ENCODE measurements at places on chromosomes 12 and 14.

GRCh38 chr12:100199347-100200149 is 1.1 kb upstream of the ACTR6 start:
- peak; percentile 25 for DNase-seq

DNA sequence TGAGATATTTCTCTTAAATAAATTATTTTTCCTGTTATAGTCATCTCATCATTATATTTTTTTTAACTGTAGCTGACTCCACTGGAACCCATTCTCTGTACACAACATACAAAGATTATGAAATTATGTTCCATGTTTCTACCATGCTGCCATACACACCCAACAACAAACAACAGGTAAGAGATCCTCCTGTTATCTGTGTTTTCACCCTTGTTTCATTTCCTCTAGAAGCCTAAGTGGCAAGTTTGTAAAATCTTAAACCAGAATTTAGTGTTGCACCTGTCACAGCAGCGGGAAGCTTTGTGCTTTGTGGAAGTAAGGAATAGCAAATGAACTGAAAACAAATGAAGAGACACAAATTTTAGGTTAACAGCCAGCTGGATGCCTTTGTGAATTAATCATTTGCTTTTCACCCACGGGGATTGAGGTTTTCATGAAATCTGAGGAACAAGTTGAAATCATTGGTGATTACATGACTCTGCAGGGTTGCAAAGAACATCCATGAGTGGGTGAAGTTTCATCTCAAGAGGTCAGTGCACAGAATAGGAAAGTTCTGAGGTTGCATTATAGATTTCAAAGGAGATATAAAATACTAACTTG is 273.9 kb upstream of the RGS6 start:
- no peak for DNase-seq

DNA sequence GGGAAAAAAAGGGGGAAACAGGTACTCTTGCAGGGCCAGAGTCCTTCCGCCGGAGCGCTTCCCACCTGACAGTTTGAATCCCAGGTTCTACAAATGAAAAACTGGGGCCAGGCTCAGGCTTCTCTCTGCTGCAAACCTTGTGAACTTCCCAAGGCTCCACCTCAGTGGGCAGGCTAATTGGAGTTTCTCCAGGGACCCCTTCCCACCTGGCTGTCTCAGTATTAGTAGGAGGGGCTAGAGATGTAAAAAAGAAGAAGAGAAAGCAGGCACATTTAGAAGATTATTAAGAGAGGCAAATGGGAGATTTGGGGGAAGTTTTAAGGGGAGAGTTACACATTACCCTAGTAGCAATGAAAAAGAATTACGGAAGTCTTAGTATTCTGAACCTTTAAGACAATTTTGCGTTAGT is 20.0 kb upstream of the CLEC2D start:
- no peak for DNase-seq

DNA sequence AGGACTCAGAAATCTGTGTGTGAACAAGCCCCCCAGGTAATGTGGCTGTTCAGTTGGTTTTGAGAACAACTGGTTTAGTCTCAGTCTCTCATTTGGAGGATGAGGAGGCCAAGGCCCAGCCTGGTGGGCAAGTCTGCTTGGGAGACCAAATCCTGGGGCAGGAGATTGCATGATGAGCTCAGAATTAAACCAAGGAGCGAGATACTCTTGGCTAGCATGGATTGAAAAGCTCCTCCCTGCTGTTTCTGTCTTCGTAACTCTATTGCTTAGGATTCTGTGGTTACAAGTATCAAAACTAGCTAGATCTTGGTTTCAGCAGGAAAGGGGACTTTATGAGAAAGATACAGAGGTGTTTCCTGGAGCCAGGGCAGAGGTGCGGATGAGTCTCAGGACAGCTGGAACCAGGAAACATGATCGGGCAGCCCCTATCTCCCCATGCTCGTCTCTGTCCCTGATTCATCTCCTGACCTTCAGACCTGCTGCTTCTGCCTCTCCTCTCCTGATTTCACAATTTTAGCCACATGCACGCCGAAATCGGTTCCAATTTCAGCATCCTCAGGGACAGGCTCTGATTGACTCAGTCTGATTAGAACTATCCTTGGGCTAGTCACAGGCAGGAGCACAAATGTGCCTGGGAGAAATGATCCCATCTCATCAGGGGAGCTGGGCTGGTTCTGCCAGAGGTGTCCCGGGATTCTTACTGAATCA is 40.2 kb upstream of the RIN3 start:
- no peak for DNase-seq

- DNase-seq, result no peak
Observed at GRCh38 chr12:110917961-110918360, 2.4 kb downstream of the MYL2 start.

- DNase-seq, result no peak
Observed at GRCh38 chr12:26278666-26279065, 83.3 kb downstream of the SSPN start.

- no peak for DNase-seq
Observed at GRCh38 chr12:93127582-93128331, 198.7 kb upstream of the EEA1 start.

DNA sequence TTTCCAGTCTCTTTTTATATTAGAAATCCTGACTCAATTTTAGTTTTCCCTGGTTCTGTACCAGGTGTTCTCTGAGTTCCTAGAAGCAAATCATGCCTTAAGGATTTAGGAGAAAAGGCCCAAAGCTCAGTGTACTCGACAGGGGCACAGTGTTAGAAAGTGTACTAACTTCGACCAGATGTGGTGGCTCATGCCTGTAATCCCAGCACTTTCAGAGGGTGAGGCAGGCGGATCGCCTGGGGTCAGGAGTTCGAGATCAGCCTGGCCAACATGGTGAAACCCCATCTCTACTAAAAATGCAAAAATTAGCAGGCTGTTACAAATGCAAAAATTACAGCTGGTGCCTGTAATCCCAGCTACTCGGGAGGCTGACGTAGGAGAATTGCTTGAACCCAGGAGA is 12.0 kb downstream of the VEZT start:
- no peak for DNase-seq

DNA sequence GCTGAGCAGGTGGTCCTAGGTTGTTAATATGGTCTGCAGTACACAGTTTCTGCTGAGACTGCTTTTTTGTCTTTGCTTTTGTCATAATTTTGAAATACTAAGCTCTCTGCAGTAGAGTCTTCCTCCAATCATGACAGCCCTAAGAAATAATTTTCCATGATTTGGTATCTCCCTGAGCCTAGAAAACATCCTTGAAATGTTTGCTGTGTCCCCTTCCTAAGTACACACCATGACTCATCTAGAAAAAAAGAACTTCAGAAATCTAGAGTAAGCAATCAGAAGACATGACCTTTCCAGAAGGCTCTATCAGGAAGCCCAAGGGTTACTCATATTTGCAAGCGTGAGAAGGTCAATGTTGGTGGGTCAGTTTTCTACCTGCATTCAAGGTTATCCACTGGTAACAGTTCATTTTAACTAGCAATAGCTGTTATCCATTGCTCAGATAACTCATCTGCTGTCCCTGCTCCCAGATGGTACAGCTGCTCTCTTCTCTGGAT is 16.4 kb downstream of the DAD1 start:
- no peak for DNase-seq

GRCh38 chr12:50678650-50679365 is 85.1 kb upstream of the ATF1 start:
- no peak for DNase-seq
